Caco-2 (cell line): ENCODE measurements at places on chromosomes 7 and 10. TPM values are rescaled to one million over a fixed set of nuclear protein-coding genes. Genes with fewer than 3 reads are reported as not detected.
A peak's percentile ranks its signal among the peaks of the same experiment; 100 is the strongest.

- no peaks in the 10 kb centered on the region for H3K27me3 ChIP-seq
- H3K36me3 ChIP-seq, result no peaks in the 10 kb centered on the region
- H3K27ac ChIP-seq, result no peak overlapping the region
- no peaks in the 10 kb centered on the region for H3K4me1 ChIP-seq
- no peak for DNase-seq
Observed at GRCh38 chr10:118520116-118520742, 75.2 kb downstream of the PRLHR start.

GRCh38 chr7:85405016-85405902 is 218.4 kb upstream of the SEMA3D start:
- H3K27ac ChIP-seq, result no peak overlapping the region
- no peak overlapping the region for H3K4me3 ChIP-seq
- no peak for DNase-seq
- H3K27me3 ChIP-seq, result no peaks in the 10 kb centered on the region
- H3K4me1 ChIP-seq, result no peaks in the 10 kb centered on the region

DNA sequence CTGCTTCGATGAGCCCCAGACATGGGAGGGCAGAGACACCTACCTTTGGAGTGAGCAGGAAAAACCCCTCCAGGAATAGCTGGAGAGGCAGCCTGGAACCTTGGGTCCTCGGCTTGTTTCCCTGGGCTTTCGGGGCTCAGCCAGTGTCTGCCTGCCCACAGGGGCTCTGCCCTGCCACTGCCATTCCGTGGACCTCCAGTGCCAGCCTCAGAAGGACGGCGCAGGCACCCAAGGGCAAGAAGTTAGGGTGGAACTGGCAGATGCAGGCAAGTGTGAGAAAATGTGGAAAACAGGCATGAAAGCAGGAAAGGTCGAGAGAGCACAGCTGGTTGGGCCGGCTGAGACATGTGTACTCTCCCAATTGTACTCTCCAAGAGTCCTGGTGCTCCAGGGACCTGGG is 281.5 kb downstream of the GRID1 start:
- no peak overlapping the region for H3K27ac ChIP-seq
- H3K4me1 ChIP-seq, result no peaks in the 10 kb centered on the region
- H3K4me3 ChIP-seq, result no peak overlapping the region
- DNase-seq, result no peak
- no peaks in the 10 kb centered on the region; the same call in 1 of the 2 replicates for H3K27me3 ChIP-seq
- no peaks in the 10 kb centered on the region for H3K36me3 ChIP-seq

- DNase-seq, result no peak
- H3K36me3 ChIP-seq, result no peaks in the 10 kb centered on the region
- no peak overlapping the region for H3K27ac ChIP-seq
- no peak overlapping the region for H3K4me3 ChIP-seq
- H3K27me3 ChIP-seq, result no peaks in the 10 kb centered on the region
Observed at GRCh38 chr10:62149621-62150020, 119.0 kb downstream of the RTKN2 start.

GRCh38 chr10:37975401-37975991 is 951 bp downstream of the ZNF25 start:
- no peaks in the 10 kb centered on the region for H3K4me1 ChIP-seq
- H3K27ac ChIP-seq, result peak overlapping the region; percentile 94
- no peaks in the 10 kb centered on the region for H3K27me3 ChIP-seq
- DNase-seq, result peak; percentile 6
- no peaks in the 10 kb centered on the region for H3K36me3 ChIP-seq
- H3K4me3 ChIP-seq, result peak overlapping the region; percentile 89

GRCh38 chr10:52276986-52277385 is 37.1 kb upstream of the DKK1 start:
- H3K36me3 ChIP-seq, result no peaks in the 10 kb centered on the region
- no peaks in the 10 kb centered on the region for H3K27me3 ChIP-seq
- H3K4me1 ChIP-seq, result no peaks in the 10 kb centered on the region
- DNase-seq, result no peak
- H3K27ac ChIP-seq, result no peak overlapping the region

DNA sequence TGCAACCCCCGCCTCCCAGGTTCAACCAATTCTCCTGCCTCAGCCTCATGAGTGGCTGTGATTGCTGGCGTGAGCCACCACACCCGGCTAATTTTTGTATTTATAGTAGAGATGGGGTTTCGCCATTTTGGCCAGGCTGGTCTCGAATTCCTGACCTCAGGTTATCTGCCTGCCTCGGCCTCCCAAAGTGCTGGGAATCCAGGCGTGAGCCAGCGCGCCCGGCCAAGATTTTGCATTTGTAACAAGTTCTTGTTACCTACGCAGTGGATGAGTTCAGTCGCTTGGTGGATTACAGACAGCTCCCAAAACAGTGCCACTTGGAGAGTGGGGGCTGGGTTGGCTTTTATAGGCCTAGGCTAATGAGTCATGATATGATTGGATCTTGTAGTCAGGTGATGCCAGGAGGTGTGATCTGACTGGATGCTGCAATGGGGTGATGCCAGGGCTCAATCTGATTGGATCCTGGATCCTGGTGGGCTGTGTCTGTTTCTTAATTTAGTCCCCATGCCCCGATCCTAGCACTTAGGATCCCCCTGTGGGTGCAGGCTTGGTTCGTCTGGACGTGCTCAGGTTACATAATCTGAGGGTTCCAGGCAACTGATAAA is 20.3 kb downstream of the SBDS start:
- peaks cover 44% of the 10 kb centered on the region for H3K4me1 ChIP-seq
- H3K27ac ChIP-seq, result peak overlapping the region; percentile 39
- no peaks in the 10 kb centered on the region for H3K36me3 ChIP-seq
- DNase-seq, result no peak
- H3K27me3 ChIP-seq, result no peaks in the 10 kb centered on the region

DNA sequence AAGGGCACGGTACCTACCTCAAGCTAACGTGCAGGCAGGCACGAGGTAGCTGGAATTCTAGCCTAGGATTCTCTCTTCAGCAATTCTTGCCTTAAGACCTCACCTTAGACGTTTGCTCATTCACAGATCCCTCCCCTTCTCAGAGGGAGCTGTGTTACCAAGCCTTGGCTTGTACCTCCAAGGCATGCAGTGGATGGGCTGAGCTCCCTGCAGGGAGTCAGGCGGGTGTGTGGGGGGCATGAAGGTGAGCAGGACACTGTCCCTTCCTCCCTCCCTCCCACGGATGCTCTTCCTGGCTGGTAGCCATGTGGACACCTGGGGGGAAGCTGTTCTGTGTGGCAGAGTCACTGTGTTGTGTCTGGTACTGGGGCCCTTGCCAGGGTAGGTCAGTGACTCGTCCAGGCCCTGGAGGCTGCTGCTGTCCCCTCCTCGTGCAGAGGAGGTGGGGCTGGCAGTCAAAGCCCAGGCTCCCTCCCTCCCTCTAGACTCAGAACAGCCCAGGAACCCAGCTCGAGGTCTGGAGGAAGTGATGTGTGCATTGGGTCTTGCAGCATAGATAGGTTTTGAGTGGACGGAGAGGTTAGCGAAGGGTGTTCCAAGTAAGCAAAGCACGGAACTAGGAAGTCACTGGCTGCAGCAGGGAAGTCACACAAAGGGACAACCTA is 222.2 kb upstream of the SH2B2 start:
- no peaks in the 10 kb centered on the region for H3K36me3 ChIP-seq
- H3K4me3 ChIP-seq, result no peak overlapping the region
- H3K27me3 ChIP-seq, result no peaks in the 10 kb centered on the region
- peak overlapping the region; percentile 86 for H3K27ac ChIP-seq
- H3K4me1 ChIP-seq, result peaks cover 18% of the 10 kb centered on the region
- peak; percentile 29 for DNase-seq

GRCh38 chr10:11397980-11398580 is 213.4 kb downstream of the USP6NL start:
- H3K4me1 ChIP-seq, result no peaks in the 10 kb centered on the region
- no peak for DNase-seq
- no peaks in the 10 kb centered on the region; the same call in none of the 2 replicates for H3K27me3 ChIP-seq
- no peak overlapping the region for H3K27ac ChIP-seq

- no peak overlapping the region for H3K4me3 ChIP-seq
- H3K4me1 ChIP-seq, result peaks cover 7% of the 10 kb centered on the region
- H3K27me3 ChIP-seq, result no peaks in the 10 kb centered on the region
- no peak for DNase-seq
Observed at GRCh38 chr10:126242397-126243260, 145.6 kb downstream of the ADAM12 start.

The GBX1 gene
- total RNA-seq, result not detected in 2 replicates

The CPA1 gene
- total RNA-seq, result not detected in 2 replicates

The PILRA gene
- total RNA-seq, result 0.68 TPM in 1 of 2 replicates, not detected in the other

The SYT15B gene
- 0.11 TPM in 1 of 2 replicates, not detected in the other for total RNA-seq

The ANKRD1 gene
- 75.7 and 97.4 TPM in 2 replicates for total RNA-seq

The TUBGCP2 gene
- 92.2 and 93.3 TPM in 2 replicates for total RNA-seq

The NOC3L gene
- 39.9 and 42.3 TPM in 2 replicates for total RNA-seq
